ENCODE measurements at places on chromosomes 13 and 19.

- DNase-seq: no peak
Measured at GRCh38 chr13:36706755-36707154, 32.9 kb downstream of the SERTM1 start.

DNA sequence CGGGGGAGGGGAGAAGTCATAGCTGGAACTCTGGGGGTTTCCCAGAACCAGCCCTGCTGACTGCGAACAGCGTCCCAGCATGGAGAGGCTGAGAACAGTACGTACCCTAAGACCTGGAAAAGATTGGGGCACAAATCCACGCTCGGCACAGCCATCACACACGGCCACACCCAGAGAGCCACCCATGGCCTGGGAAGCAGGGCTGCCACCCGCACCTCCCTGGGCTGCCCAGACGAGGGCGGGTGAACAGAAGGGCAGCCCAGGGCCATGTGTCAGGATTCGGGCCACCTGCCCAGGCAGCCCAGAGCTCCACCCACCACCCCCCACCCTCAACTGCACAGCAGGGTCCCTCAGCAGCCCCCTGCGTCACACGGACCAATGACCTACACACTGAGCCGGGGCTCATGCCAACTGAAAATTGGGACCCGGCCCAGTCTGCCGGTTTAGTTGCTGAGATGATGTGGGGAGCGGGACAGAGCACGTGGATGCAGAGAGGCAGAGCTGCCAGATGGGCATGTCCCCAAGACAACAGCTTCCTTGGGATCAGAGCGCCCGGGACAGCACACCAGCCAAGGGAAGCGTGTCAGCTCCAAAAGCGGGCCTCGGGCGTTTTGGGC is 8.5 kb downstream of the UBXN6 start:
- DNase-seq: no peak

DNA sequence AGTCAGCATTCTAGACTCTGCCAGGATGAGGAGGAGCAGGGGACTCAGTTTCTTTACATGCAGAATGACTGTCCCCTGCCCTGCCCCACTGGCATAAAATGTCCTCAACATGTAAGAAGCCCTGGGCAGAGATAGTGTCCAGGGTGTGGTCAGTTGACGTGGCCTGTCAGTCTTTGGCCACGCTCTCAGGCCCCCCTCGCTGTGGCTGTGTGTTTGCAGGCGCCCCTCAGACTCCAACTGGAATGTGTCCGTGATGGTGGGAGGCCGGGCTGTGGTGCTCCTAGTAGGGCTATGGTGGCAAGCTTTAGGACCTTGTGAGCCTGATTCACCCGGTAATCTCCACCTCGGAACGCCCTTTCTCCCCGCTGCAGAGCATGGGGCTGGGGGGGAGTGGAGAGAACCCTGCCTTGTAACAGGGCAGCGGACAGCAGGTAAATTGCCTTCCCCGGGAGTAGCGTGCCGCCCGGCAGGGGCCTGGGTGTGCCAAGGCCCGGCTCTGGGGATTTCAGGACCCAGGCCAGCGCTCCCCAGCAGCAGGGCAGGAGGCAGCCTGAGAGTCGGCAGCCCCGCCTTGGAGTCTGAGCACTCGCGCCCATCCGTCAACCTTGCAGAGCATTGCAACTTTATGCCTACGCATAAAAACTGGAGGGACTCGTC is 62.3 kb downstream of the CHST8 start:
- DNase-seq: peak; percentile 65

GRCh38 chr19:28403690-28404089 is 809.3 kb downstream of the UQCRFS1 start:
- no peak for DNase-seq

DNA sequence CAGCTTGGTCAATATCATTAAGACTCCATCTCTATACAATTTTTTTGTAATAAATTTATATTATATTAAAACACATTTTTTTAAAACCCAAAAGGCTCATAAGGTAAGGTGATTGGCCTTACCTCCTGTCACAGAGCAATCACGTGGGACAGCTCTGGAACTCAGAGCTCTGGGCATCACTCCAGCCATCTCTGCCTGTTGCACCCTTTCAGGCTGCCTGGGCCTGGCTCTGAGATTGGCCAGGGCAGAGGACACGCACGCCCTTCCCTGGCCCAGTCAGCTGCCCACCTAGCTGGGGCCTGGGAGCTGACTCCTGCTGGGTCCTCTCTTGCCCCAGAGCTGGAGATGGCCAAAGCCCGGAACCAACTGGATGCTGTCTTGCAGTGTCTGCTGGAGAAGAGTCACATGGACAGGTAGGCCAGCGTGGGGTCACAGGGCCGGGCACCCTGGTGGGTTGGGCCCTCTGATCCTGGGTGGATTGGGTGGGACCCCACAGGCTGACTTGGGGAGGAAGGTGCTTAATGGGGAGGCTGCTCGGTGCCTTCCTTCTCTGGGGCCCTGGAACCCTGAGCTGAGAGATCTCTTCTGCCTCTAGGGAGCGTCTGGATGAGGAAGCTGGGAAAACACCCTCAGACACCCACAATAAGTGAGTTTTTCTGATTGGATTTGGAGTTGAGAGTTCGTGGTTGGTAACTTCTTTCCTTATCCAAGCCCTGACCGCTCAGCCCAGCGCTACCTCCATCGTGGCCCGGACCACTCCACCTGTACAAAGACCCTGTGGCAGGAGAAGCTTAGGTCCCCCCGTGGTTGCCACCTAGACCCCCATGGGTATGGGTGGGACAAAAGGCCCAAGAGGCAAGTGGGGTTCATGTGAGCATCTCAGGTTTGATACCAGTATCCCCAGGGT is 3.7 kb downstream of the LIN37 start:
- no peak for DNase-seq

GRCh38 chr19:15296841-15297415 is 35.4 kb downstream of the BRD4 start:
- DNase-seq: peak; percentile 32

DNA sequence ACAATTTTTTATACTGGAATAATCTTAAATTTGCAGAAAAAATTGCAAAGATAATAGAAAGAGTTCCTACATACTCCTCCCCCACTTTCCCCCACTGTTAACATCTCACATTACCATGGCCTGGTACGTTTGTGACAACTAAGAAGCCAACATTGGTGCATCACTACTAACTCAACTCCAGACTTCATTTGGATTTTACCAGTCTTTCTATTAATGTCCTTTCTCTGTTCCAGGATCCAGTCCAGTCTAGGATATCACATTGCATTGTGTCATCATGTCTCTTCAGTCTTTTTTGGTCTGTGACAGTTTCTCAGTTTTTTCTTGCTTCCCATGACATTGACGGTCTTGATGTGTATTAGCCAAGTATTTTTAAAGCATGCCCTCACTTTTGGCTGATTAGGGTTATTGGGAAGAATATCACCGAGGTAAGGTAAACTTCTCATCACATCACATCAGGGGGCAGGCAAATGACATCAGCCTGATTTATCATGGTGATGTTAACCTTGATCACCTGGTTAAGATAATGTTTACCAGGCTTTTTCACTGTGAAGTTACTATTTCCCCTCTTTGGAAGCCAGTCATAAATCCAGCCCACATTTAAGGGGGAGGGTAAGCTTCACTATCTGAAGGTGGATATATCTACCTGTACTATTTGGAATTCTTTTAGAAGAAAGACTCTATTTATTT is 322.1 kb downstream of the ENOX1 start:
- DNase-seq: no peak

- no peak for DNase-seq
Measured at GRCh38 chr13:51998723-51999509, 12.3 kb downstream of the ATP7B start.

DNA sequence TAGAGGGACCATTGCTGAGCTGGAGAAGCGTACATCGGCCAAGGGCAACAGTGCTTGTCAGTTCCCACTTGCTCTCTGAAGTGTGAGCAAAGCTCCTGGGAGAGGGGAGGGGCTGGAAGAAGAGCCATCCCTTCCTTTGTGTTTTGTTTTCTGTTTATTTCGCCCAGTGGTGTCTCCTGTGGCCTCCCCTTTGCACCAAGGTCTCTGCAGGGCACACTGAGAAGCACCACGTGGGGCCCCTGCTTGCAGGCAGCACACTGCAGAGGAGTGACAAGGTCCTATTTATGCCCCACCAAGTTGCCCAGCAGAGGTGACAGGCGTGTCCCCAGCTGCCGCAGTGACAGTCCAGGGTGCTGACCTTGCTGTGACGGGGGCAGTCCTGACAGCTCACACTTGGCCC is 24.0 kb downstream of the GRIN2D start:
- DNase-seq: no peak

DNA sequence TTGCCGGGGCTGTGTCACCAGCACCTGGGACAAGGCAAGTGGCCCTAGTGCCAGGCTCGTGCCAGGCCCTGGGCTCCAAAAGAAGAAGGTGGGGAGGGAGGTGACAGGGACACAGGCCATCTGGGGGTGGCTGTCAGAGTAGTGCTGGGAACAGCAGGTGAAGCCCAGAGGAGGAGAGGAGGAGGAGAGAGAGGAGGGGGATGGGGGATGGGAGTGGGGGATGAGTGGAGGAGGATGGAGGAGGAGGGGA is 18.7 kb downstream of the LSM4 start:
- DNase-seq: no peak

GRCh38 chr13:55298201-55298600 is 1842.5 kb upstream of the PRR20A start:
- DNase-seq: no peak

GRCh38 chr13:37811441-37811840 is 58.1 kb downstream of the TRPC4 start:
- no peak for DNase-seq
